ENCODE measurements at places on chromosomes 1 and 21. TPM values are rescaled to one million over a fixed set of nuclear protein-coding genes. Genes with fewer than 3 reads are reported as not detected.

Gene NR0B2
- total RNA-seq = not detected

Gene BCAR3
- 8.5 TPM for total RNA-seq

Gene SMIM1
- total RNA-seq = 1.7 TPM

Gene ANGPTL1
- 0.82 TPM for total RNA-seq

Gene PTPRC
- 4.4 TPM for total RNA-seq

Gene FAM72D
- total RNA-seq = 1.4 TPM

Gene GJA5
- 2.1 TPM for total RNA-seq

Gene AMIGO1
- total RNA-seq = 10.1 TPM

Gene KRTAP11-1
- total RNA-seq = not detected

Gene DAB1
- 71.6 TPM for total RNA-seq

Gene TNFRSF18
- total RNA-seq = not detected

Gene U2AF1
- 49.2 TPM for total RNA-seq

Data from cerebellum (tissue), 4 donors.